ENCODE measurements at places on chromosomes 6 and 20. TPM values are rescaled to one million over a fixed set of nuclear protein-coding genes. Genes with fewer than 3 reads are reported as not detected.

Gene SNTA1
- 42.7 TPM for total RNA-seq

Gene PLCB1
- total RNA-seq: 117 TPM

Gene SCUBE3
- 5.7 TPM for total RNA-seq

Gene MUCL3
- total RNA-seq: not detected

Gene LY6G6F
- not detected for total RNA-seq

Gene ZC3H12D
- total RNA-seq: 1.3 TPM

Gene CYP24A1
- not detected for total RNA-seq

Gene JPH2
- total RNA-seq: 166 TPM

Gene CASS4
- total RNA-seq: 1.2 TPM

Gene SLC24A3
- total RNA-seq: 13.5 TPM

Gene DLK2
- total RNA-seq: not detected

Gene CGA
- total RNA-seq: not detected

Gene MROH8
- 11.1 TPM for total RNA-seq

Gene SNAP25
- total RNA-seq: 19.3 TPM

Gene RHAG
- 1.4 TPM for total RNA-seq

Gene PRICKLE4
- 4.1 TPM for total RNA-seq

Gene COL10A1
- not detected for total RNA-seq

Gene MACROD2
- total RNA-seq: 5.8 TPM

Gene PNRC1
- 289 TPM for total RNA-seq

Gene SLC32A1
- total RNA-seq: not detected

Gene RGS17
- 0.41 TPM for total RNA-seq

Gene TREM1
- 0.36 TPM for total RNA-seq

Gene LPA
- not detected for total RNA-seq

Gene DAAM2
- total RNA-seq: 25.7 TPM

Gene VAPB
- total RNA-seq: 42.1 TPM

Gene C4B
- 291 TPM for total RNA-seq

Gene FAM83C
- total RNA-seq: not detected

Gene FOXA2
- total RNA-seq: not detected

Gene NPEPL1
- total RNA-seq: 22.9 TPM

Gene RIPPLY2
- not detected for total RNA-seq

Gene EDN3
- total RNA-seq: 1.8 TPM

Gene BMP6
- 2.2 TPM for total RNA-seq

Gene PACSIN1
- total RNA-seq: 0.36 TPM

Gene EFHC1
- 15.9 TPM for total RNA-seq

Gene TRAM2
- total RNA-seq: 14.2 TPM

Gene HEY2
- 2.5 TPM for total RNA-seq

Gene LY6G6C
- total RNA-seq: not detected

Gene SLC12A5
- not detected for total RNA-seq

Gene ATP6V1G2
- total RNA-seq: 5.0 TPM

Gene HMGCLL1
- total RNA-seq: 1.8 TPM

Gene FRK
- total RNA-seq: 0.55 TPM

Gene PCED1A
- total RNA-seq: 12.7 TPM

Gene RNF144B
- 9.4 TPM for total RNA-seq

Gene C20orf202
- total RNA-seq: not detected

Gene MUC21
- not detected for total RNA-seq

Gene PSMB8
- total RNA-seq: 38.2 TPM

Gene PPP1R3G
- 3.0 TPM for total RNA-seq

Gene TRIM40
- not detected for total RNA-seq

Gene SGK2
- total RNA-seq: 0.71 TPM

Gene MPC1
- 52.9 TPM for total RNA-seq

Gene NRN1
- 6.4 TPM for total RNA-seq

Gene MYB
- total RNA-seq: 0.55 TPM

Gene KCNQ5
- 1.8 TPM for total RNA-seq

Gene ANKRD66
- not detected for total RNA-seq

Gene ADGB
- not detected for total RNA-seq

Data from sigmoid colon (tissue), 7 donors.